Foreskin keratinocyte (primary cell): ENCODE measurements at places on chromosomes 13 and 19. TPM values are rescaled to one million over a fixed set of nuclear protein-coding genes. Genes with fewer than 3 reads are reported as not detected.

GRCh38 chr13:25422153-25422552, 50.4 kb downstream of the ATP8A2 start:
- no peak for DNase-seq

DNA sequence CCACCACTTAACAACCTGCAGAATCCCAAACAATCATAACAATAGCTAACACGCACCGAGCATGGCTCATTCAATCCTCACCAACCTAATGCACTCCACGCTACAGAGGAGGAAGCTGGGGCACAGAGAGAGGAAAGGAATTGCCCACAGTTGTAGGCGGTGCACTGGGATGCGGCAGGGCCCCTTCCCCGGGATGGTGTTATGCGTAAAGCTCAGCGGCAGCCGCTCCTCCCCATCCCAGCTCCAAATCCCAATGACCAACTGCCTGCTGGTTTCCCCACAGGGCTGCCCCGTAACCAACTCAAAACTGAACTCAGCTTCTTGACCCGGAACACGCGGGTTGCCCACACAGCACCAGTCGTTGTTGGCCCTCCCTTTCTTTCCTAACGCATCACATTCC, 42.2 kb downstream of the SERP2 start:
- no peak for DNase-seq

The ZNF667 gene
- 1.2 and 1.4 TPM in 2 replicates for polyA plus RNA-seq

The CERS1 gene
- polyA plus RNA-seq, result 0.06 and 0.28 TPM in 2 replicates

DNA sequence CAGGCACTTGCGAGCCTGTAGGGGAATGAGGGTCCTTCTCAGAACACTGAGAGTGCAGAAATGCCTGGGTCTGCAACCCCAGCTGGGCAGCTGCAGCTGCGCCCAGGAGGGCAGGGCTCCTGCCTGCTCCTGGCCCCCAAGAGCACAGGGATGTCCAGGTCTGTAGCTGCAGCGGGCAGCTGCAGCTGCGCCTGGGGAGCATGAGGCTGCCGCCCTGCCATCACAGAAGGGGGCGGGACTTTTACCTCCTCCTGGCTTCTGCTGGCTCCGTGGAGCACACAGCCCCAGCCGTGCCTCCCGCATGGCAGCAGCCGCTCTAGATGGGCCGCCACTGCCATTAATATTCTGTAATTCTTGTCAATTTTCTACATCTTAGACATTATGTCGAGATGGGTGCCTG, 17.8 kb downstream of the CPB2 start:
- DNase-seq, result no peak

The ZNF229 gene
- 1.5 and 1.8 TPM in 2 replicates for polyA plus RNA-seq

- DNase-seq, result no peak
These were observed 447.2 kb downstream of the GPC5 start for GRCh38 chr13:91845612-91846011.

GRCh38 chr13:48210178-48210577, 22.8 kb upstream of the ITM2B start:
- peak; percentile 91 for DNase-seq

The ZNF724 gene
- polyA plus RNA-seq, result 0.21 and 0.36 TPM in 2 replicates

DNA sequence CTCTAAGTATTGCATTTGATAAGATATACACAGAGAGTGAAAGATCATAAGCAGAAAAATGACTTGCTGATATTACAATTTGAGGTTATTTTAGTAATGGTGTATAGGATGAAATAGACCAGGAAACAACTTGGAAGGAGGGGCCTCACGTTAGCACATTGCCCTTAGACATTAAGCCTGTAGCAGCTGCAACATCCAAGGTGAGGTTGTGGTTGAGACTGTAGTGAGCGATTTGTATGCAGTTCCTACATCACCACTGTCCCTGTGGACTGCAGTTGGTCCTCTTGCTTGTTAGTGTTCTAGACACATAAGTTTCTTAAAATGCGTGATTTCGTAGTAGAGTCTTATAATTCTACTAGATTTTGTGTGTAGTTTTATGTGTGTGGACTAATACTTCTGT, 311.3 kb downstream of the ATP8A2 start:
- DNase-seq, result no peak

GRCh38 chr13:43166644-43167457, 143.5 kb downstream of the DNAJC15 start:
- peak; percentile 45 for DNase-seq

DNA sequence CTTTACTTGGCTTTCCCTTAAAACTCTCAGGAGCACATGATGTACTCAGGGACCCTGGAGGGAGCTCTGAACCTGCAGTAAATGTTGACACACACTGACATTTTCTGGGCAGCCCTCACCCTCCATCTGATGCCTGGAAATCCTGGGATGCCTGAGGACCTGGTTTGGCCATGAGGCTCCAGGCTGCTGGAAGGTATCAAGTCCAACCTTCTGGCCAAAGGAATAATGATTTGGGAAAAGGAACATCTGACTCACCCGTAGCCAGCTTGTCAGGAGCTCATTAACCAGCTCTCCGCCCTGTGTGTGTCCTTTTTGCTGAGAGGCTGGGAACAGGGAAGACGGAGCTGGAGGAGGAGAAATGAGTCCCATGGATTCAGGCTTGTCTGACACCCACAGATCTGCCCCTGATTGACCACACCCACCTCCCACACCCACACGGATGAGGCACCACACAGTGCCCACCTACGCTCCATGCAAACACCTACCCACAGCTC, 10.3 kb downstream of the ZNF558 start:
- no peak for DNase-seq
